Activated CD4-positive, alpha-beta T cell treated with anti-CD3 and anti-CD28 coated beads, Interleukin-2, amount 10 ng/mL, durations not matched to agents 7 days and 5 days (primary cell): ENCODE measurements at places on chromosomes 12 and 14.
A peak's percentile ranks its signal among the peaks of the same experiment; 100 is the strongest.

DNA sequence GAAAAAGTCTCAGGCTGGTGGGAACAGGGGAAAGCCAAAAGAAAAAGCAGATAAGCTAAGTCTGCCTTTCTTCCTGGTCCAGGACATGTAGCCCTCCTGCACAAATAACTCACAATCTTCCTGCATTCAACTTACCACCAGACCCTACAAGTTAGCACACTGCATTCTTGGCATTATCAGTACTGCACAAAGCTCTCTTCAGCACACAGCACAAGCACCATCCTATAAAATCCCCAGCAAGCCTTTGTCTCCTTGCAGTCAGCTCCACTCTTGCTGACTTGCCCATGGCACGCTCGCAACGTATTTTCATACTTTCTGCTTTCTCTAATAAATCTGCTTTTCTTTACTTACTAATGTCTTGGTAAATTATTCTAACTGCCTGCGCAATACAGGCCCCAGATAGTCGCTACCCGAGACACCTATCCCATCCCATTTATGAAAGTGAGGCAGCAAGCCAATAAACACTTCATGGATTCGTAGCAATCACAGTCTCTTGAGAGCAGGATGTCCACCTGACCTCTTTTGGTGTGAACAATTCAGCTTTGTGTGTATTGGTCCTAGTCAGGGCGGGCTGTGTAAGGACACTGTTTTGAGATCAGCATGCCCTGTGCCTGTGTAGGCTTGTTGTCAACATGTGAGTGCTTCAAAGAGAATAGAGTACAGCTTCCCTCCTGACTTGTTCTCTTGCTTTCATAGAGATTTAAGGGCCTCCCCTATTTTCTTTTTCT is 49.0 kb downstream of the TMEM117 start:
- no peak for DNase-seq

DNA sequence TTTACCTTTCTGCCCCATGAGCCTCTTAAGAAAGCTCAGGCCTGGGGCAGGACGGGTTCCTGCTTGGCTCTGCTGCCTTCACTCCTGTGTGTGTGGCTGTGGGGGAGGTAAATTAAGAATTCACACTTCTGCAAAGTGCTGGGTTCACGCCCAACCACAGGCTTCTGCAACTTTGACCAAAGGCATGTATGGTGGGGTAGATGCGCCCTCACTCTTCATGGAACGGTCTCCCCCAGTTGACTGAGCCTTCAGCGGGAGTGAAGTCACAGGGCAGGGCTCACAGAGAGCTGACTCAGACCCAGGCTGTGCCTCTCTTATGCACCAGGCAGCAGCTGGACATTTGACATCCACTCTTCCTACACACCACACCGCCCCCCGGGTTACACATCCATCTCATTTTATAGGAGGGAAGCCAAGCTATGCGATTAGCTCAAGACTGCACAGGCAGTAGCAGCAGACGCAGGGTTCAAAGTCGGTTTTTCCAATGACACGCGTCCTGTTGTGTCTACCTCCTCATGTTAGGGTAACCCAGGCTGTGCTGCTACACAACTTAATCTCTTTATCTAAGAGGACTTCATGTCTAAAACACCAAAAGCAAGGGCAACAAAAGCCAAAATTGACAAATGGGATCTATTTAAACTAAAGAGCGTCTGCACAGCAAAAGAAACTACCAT is 15.4 kb upstream of the BCL11B start:
- no peak for DNase-seq

DNA sequence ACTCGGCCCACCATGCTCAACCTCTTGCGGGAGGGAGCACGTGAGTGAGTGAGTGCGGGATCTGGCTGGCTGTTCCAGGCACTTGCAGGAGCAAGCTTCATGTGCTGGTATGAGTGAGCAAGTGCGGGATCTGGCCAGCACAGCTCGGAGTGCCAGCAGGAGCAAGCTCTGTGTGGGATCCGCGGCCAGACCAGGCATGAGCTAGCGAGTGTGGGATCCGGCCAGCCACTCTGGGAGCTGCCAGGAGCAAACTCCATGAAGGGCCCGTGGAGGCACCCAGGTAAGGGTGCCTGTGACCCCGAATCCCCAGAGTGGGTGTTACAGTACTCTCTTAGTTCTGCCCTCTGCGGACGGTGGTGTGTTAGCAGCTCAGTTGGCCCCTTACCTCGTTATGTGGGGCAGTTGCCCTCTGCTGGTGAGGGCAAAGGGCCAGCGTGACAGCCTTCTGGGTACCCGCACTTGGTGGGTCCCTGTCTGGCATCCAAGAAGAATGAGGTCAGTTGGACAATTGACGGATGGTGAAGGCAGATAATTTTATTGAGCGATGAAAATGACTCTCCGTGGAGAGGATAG is 38.3 kb downstream of the RAD51B start:
- DNase-seq, result no peak

GRCh38 chr12:2125651-2126522 is 73.1 kb downstream of the CACNA1C start:
- no peak for DNase-seq

GRCh38 chr12:114690267-114691135 is 6.5 kb upstream of the TBX3 start:
- DNase-seq, result no peak

DNA sequence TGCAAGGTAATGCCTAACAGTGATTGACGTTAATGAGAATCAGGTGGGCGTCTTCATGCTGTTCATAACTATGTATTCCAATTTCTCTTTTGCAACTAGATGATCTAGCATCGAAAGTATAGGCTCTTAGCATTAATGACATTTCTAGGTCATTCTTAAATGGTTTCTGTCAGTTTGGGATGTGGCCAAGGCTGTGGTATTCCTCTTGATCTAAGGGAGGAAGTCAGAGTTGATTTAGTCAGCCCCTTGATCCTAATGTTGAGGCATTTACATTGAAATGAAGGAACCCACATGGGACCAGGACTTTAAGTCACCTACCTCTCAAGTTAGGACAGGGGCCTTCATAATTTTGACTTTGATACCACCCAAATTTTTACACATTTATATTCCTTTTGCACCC is 448.1 kb downstream of the NPAS3 start:
- DNase-seq, result no peak

- no peak for DNase-seq
These were observed 29.9 kb upstream of the RBM19 start for GRCh38 chr12:113996026-113996425.

GRCh38 chr14:76772300-76773187 is 11.3 kb downstream of the VASH1 start:
- DNase-seq, result no peak

GRCh38 chr14:89466944-89467343 is 49.9 kb upstream of the FOXN3 start:
- no peak for DNase-seq

- no peak for DNase-seq
These were observed 20.4 kb downstream of the YAF2 start for GRCh38 chr12:42217656-42218055.

DNA sequence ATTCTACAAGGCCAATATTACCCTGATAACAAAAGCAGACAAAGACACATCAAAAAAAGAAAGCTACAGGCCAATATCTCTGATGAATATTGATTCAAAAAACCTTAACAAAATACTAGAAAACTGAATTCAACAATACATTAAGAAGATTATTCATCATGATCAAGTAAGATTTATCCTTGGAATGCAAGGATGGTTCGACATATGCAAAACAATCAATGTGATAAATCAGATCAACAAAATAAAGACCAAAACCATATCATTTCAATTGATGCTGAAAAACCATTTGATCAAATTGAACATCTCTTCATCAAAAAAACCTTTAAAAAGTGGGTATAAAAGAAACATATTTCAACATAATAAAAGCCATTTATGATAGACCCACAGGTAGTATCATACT is 117.3 kb downstream of the CPNE8 start:
- DNase-seq, result no peak

DNA sequence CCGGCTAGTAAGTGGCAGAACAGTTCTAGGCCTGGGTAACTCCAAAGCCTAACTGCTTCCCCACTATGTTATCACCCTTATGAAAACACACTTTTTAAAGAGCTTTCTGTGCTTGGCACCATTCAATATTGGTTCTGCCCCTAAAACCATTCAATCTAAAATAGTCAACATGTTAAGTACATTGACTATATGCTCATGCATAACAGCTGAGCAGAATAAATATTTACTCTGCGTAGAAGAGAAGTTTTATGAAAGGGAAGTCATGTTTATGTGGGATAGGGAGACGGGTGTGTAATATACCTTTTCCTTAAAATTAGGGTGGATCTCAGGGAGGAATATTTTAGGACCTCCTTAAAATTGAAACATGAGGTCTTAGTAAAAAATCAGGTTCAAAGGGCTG is 80.5 kb downstream of the SAMD4A start:
- DNase-seq, result no peak

- peak; percentile 6 for DNase-seq
These were observed 155.4 kb downstream of the DIO2 start for GRCh38 chr14:80055667-80056496.
